Activated CD4-positive, alpha-beta memory T cell treated with anti-CD3 and anti-CD28 coated beads for 36 hours (primary cell): ENCODE measurements at places on chromosomes 2 and 18. TPM values are rescaled to one million over a fixed set of nuclear protein-coding genes. Genes with fewer than 3 reads are reported as not detected.
A peak's percentile ranks its signal among the peaks of the same experiment; 100 is the strongest.

The PSTPIP2 gene
- total RNA-seq: 13.5 TPM

The DPP10 gene
- total RNA-seq: not detected

- H3K4me3 ChIP-seq: peak within 1 kb of the TSS; percentile 65
- H3K4me1 ChIP-seq: peaks cover 23% of the 10 kb centered on the region
These were observed at the start of gene FRZB for GRCh38 chr2:182866461-182867406. Gene FRZB, minus strand, starts transcription at chr2:182866637. Its CDS starts 85 bp downstream, at chr2:182866552.

- peaks cover 7% of the 10 kb centered on the region for H3K27me3 ChIP-seq
- H3K36me3 ChIP-seq: no peaks in the 10 kb centered on the region
- no peak overlapping the region for H3K4me3 ChIP-seq
- no peak for DNase-seq
- no peaks in the 10 kb centered on the region for H3K4me1 ChIP-seq
These were observed 230.7 kb downstream of the ZNF516 start for GRCh38 chr18:76264198-76264875.

DNA sequence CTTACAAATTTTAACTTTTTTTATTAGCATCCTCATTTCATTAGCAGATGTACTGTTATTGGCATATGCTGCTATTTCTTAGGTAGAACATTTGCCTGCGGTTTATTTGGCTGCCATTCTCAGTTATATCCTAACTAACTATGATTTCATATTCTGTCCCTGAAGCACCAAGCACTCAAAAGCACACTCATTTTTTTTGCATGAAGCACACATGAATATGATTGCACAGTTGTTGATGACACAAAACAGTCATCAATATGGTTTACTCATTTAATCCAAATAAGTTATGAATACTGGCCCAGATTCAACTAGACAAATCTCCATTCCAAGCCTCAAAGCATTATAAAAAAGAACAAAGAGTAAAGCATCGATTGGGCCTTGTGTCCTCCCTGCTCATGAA, 129.4 kb upstream of the CNTNAP5 start:
- no peak overlapping the region for H3K27ac ChIP-seq
- H3K27me3 ChIP-seq: no peaks in the 10 kb centered on the region

DNA sequence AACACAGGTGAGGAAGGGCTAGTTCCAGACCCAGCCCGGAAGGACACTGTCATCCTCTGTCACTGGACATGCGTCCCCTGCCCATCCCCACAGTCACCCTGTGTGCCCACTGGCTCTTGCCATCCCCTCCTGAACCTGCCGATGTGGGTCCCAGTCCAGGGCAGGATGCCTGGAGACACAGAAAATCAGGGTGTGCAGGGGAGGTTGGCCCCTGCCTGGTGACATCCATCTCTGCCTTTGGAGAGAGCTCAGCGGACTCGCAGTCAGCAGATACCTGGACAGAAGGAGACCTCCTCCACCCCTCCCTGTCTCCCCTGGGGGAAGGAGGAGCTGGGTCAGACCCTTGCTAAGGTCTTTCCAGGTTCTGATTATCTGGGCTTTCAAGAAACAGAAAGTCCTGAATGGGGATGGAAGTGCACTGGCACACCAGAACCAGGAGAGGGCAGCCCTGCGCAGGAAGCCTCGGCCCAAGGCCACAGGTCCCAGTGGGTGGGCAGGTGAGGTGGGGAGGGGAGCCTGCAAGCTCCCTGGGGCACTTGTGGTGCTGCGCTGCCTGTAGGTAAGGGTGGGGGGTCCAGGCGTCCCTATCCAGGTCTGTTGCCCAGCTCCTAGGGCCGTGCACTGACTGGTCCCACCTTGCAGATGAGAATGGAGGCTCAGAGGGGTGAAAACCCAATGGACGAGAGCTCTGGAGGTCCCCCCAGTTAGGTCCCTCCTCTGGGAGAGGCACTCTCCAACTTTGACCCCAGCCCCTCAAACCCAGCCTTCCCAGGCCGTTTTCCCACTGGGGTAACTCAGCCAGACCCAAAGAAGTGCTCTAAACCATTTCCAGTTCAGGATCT, 9.7 kb upstream of the OTOS start:
- H3K27ac ChIP-seq: no peak overlapping the region
- no peak overlapping the region for H3K4me3 ChIP-seq
- peak; percentile 45 for DNase-seq
- H3K27me3 ChIP-seq: peaks cover 11% of the 10 kb centered on the region
- H3K36me3 ChIP-seq: no peaks in the 10 kb centered on the region

- peaks cover 21% of the 10 kb centered on the region for H3K4me1 ChIP-seq
These were observed 3.2 kb downstream of the PIGN start for GRCh38 chr18:62183578-62184195.

The GRHL1 gene
- total RNA-seq: 1.00 TPM

The FOXD4L1 gene
- total RNA-seq: 0.12 TPM

The CPS1 gene
- total RNA-seq: 1.7 TPM

The ZNF385B gene
- total RNA-seq: not detected

The SMCHD1 gene
- total RNA-seq: 94.5 TPM

The TRIM54 gene
- not detected for total RNA-seq

DNA sequence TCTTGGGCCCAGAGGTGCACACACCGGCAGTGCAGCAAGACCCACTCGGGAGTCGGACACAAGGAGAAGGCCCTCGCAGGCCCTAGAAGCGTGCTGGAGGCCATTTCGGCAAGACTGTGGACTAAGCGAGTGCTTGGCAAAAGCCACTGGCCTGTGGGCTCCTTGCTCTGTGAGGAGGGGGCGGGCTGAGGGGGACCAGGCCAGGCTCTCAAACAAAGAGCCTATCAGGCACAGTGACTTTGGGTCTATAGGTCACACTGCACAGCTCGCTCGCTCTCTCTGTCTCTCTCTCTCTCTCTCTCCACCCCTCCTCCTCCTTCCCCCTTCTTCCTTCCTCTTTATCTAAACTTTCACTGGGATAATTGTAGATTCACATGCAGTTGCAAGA, 23.6 kb upstream of the ZCCHC2 start:
- peaks cover 2% of the 10 kb centered on the region for H3K36me3 ChIP-seq
- H3K4me1 ChIP-seq: no peaks in the 10 kb centered on the region
- no peak overlapping the region for H3K27ac ChIP-seq
- no peak for DNase-seq
- no peak overlapping the region for H3K4me3 ChIP-seq
- H3K27me3 ChIP-seq: no peaks in the 10 kb centered on the region

DNA sequence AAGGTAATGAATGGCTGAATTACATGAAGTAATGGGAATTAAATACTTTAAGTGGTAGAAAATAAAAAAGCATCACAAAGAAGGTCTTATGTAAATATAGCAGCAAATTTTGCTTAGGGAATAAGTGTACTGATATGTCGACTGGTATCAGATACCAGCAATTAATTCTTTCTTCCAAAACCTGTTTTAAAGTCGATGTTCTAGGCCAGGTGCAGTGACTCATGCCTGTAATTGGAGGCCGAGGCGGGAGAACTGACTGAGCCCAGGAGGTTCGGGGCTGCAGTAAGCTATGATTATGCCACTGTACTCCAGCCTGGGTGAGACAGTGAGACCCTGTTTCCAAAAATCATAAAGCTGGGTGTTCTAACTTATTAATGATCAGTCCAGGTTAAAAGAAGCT, 30.3 kb downstream of the SP3 start:
- no peak overlapping the region for H3K4me3 ChIP-seq
- H3K27me3 ChIP-seq: no peaks in the 10 kb centered on the region
- peaks cover 41% of the 10 kb centered on the region for H3K4me1 ChIP-seq
- H3K36me3 ChIP-seq: peaks cover 15% of the 10 kb centered on the region
- DNase-seq: no peak
- no peak overlapping the region for H3K27ac ChIP-seq

DNA sequence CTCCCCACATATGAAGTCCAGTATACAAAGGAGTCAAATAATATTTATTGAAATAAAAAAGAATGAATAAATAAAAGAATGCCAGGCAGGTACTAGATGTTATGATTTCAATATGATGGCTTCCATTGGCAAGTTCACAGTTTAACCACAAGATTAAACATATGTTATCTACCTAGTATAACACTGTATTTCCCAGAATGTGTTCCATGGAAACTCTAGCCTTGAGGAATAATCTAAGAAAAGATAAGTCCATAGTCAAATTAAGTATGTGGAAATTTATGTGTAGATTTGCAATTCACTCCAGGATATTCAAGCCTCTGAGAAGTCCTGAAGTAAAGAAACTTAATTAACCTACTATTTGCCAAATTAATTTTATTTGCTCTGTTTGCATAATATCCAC, 71.1 kb upstream of the FMNL2 start:
- H3K36me3 ChIP-seq: no peaks in the 10 kb centered on the region
- DNase-seq: no peak
- H3K27me3 ChIP-seq: peaks cover 3% of the 10 kb centered on the region
- no peaks in the 10 kb centered on the region for H3K4me1 ChIP-seq
- H3K27ac ChIP-seq: no peak overlapping the region

- no peak overlapping the region for H3K4me3 ChIP-seq
- no peaks in the 10 kb centered on the region for H3K36me3 ChIP-seq
- no peaks in the 10 kb centered on the region for H3K4me1 ChIP-seq
- H3K27me3 ChIP-seq: no peaks in the 10 kb centered on the region
- no peak for DNase-seq
These were observed 261.7 kb upstream of the MAP2 start for GRCh38 chr2:209162129-209162528.

GRCh38 chr18:77129150-77129551, 3.4 kb downstream of the MBP start:
- H3K4me1 ChIP-seq: peaks cover 70% of the 10 kb centered on the region
- H3K27me3 ChIP-seq: no peaks in the 10 kb centered on the region
- no peak for DNase-seq
- H3K36me3 ChIP-seq: peaks cover 30% of the 10 kb centered on the region
- H3K4me3 ChIP-seq: peak overlapping the region; percentile 96

The KRCC1 gene
- total RNA-seq: 10.6 TPM

DNA sequence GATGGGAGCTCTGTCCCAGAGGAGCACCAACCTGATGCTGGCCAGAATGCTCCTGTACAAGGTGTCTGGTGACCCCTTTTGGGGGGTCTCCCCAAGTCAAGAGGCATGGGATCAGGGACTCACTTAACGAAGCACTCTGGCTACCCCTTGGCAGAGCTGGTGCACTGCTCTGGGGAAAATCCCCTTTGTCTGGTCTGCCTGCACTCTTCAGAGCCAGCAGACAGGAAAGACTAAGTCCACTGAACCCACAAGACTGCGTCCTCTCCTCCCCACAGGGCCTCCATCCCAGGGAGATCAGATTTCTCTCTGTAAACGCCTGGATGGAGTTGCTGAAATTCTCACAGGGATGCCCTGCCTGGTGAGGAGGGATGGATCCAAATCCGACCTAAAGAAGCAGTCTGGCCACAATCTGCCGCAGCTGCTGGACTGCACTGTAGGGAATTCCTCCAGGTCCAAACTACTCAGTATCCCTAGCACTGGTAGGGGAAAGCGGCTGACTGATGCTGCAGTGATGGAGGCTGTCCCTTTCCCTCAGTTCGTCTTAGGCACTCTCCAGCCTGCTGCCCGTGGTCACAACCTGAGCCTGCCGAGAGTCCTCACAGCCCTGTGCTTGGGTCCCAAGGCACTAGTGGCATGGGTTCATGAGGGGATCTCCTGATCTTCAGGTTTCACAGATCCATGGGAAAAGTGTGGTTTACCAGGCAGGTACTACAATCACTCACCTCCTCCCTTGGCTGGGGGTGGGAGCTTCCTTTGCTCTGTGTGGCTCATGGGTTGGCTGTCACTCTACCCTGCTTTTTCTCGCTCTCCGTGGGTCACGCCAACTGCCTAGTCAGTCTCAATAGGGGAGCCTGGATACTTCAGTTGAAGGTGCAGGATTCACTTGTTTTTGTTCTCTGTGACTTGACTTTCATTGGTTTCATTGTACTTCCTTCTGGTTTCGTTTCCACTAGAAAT, 98.6 kb downstream of the SLC4A10 start:
- no peak overlapping the region for H3K4me3 ChIP-seq
- DNase-seq: no peak
- no peaks in the 10 kb centered on the region for H3K4me1 ChIP-seq

- no peaks in the 10 kb centered on the region for H3K36me3 ChIP-seq
- H3K27ac ChIP-seq: no peak overlapping the region
- peaks cover 3% of the 10 kb centered on the region for H3K27me3 ChIP-seq
- no peak overlapping the region for H3K4me3 ChIP-seq
These were observed 138.9 kb upstream of the CAVIN2 start for GRCh38 chr2:191985740-191986139.

DNA sequence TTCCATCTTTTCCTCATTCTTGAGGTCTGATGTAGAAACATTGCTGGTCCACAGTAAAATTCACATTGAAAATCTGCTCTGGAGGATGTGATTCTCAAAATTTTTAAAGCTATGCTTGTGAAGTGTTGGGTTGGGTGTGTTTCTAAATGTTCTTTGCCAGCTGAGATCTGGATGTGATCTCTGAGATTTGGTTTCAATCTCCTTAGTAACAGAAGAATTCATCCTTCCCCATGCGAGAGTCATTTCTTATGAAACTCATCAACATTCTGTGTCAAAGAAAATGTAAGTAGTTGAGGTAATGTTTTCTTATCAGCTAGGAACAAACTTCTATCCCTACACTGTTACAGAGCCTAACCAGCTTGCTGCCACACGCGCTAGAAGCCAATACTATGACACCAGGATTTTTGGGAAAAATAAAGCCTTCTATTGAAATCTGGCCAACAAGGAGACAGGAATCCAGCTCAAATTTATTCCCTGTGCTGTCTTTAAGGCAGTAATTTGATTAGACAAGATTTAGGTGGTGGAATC, 134.9 kb downstream of the PTH2R start:
- H3K27me3 ChIP-seq: no peaks in the 10 kb centered on the region
- H3K27ac ChIP-seq: no peak overlapping the region
- H3K4me3 ChIP-seq: no peak overlapping the region
- no peak for DNase-seq
- H3K4me1 ChIP-seq: no peaks in the 10 kb centered on the region
- H3K36me3 ChIP-seq: no peaks in the 10 kb centered on the region

GRCh38 chr18:49788327-49788898, 24.9 kb downstream of the ACAA2 start:
- peaks cover 40% of the 10 kb centered on the region for H3K36me3 ChIP-seq
- no peaks in the 10 kb centered on the region for H3K27me3 ChIP-seq
- H3K27ac ChIP-seq: peak overlapping the region; percentile 24
- DNase-seq: no peak
- H3K4me3 ChIP-seq: peak overlapping the region; percentile 8

The STK11IP gene
- total RNA-seq: 28.9 TPM

The ZNF521 gene
- not detected for total RNA-seq

- H3K27me3 ChIP-seq: no peaks in the 10 kb centered on the region
- no peak overlapping the region for H3K4me3 ChIP-seq
- DNase-seq: no peak
- H3K4me1 ChIP-seq: peaks cover 84% of the 10 kb centered on the region
- H3K27ac ChIP-seq: no peak overlapping the region
These were observed 9.1 kb downstream of the ARHGAP15 start for GRCh38 chr2:143138292-143138691.

GRCh38 chr2:175621821-175622220, 380.2 kb downstream of the LNPK start:
- no peak overlapping the region for H3K27ac ChIP-seq
- no peaks in the 10 kb centered on the region for H3K36me3 ChIP-seq
- no peak overlapping the region for H3K4me3 ChIP-seq
- DNase-seq: no peak

DNA sequence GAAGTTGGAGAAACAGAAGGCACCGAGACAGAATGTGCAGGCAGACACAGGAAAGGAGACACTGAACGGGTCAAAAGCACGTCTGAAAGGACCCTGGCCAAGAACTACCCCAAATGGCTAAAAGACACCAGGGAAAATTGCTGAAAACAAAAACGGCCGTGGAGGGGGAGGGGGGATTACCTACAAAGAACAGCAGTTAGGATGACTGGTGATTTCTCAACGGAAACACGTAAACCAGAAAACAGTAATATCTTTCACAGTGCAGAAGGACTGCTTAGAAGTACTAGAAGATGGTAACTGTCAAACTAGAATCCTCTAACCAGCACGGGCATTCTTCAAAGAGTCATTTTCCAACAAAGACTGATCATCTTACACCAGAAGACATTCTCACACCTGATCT, 142.6 kb downstream of the HDAC4 start:
- peak overlapping the region; percentile 20 for H3K4me3 ChIP-seq
- H3K4me1 ChIP-seq: peaks cover 84% of the 10 kb centered on the region
- peak; percentile 75 for DNase-seq
- H3K36me3 ChIP-seq: peaks cover 9% of the 10 kb centered on the region
- H3K27me3 ChIP-seq: no peaks in the 10 kb centered on the region

The CFC1 gene
- total RNA-seq: not detected
